ENCODE measurements at places on chromosomes 7 and 10. TPM values are rescaled to one million over a fixed set of nuclear protein-coding genes. Genes with fewer than 3 reads are reported as not detected.

The RAPGEF5 gene
- total RNA-seq = 39.3 TPM

The UPK3BL2 gene
- total RNA-seq = 5.2 TPM

The CFAP69 gene
- 6.1 TPM for total RNA-seq

The PLAC9 gene
- 73.6 TPM for total RNA-seq

The DPP6 gene
- not detected for total RNA-seq

The LRRC27 gene
- 14.9 TPM for total RNA-seq

The SMO gene
- total RNA-seq = 7.5 TPM

The ZNF853 gene
- total RNA-seq = 0.13 TPM

The MUC12 gene
- 0.37 TPM for total RNA-seq

Measured in aortic smooth muscle cell (primary cell).